T-helper 1 cell (primary cell): ENCODE measurements at places on chromosomes 1 and 21.

- no peak for DNase-seq
These were observed 119.0 kb downstream of the ROR1 start for GRCh38 chr1:63892632-63893395.

DNA sequence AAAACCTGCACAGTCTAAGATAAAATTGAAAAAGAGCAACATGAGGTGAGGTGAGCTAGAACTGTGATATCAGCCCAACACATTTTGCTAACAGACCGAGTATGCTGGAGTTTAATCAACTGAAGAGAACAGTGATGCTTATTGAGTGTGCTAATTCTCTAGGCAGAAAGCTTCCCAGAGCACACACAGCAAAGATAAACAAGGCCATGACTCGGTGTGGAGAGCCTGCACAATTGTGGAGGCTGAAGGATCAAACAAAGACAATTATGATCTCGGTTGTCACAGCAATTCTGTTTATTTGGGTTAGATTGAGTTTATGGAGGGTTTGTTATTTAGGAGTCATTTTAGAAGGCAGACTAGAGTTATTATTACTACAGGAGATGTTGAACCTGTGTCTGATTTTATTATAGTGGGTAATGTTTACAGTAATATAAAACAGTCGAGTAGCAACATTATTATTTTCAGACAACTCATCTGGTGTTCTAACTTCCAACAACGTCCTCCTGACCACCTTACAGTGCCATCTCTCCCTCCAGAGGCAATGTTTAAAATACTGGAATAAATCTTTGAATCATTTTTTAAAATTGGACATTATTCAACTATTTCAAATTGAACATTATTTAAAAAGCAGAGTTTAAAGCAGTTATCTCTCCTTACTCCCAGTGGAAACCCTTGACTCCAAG is 40.2 kb downstream of the DPT start:
- DNase-seq, result no peak

DNA sequence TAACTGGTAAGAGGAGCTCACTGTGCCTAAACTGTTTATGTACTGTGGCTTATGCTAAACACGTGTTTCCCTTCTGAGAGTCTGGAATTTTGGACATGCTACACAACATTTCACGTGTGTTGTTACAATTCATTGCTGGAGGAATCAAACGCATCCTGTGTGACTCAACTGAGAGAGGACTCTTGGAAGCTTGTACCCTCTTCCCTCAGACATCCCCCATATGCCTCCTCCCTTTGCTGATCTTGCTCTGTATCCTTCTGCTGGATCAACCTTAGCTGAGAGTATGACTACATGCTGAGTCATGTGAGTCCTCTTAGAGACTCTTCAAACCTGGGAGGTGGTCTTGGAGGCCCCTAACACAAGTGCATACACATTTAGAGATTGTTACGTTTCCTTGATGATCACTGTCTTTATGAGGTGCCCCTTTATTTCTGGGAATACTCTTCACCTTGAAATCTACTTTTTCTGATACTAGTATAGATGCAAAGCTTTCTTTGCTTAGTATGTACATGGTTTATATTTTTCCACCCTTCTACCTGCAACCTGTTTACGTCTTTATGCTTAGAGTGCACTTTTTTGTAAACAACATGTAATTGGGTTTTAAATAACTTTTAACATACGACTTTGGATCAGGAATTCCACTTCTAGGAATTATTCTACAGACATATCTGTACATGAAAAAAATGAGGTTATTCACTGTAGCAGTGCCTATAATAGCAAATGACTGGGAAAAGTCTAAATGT is 8.7 kb downstream of the NPHP4 start:
- no peak for DNase-seq

GRCh38 chr1:59520827-59521418 is 224.0 kb downstream of the FGGY start:
- DNase-seq, result no peak

- peak; percentile 54 for DNase-seq
These were observed at the start of gene NADK for GRCh38 chr1:1777950-1778662. TSS of gene NADK (minus strand) at chr1:1778470. CDS start at chr1:1765406, 13,064 bp downstream.

GRCh38 chr1:11307852-11308251 is 34.9 kb downstream of the UBIAD1 start:
- no peak for DNase-seq

DNA sequence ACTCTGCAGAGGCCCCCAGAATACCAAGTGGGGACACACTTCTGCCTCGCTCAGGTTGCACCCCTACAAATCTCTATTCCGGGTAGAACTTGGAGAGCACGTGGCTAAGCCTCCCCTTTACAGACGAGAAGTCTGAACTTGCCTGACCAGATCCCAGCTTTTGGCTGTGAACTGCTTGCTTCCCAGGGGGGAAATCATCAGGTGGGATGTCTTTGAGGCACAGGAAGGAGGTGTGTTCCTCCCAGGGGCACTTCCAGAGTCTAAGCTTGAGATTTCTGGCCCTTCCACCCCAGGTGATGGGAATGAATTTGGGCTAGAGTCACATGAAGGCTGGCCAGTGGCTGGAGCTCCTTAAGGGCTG is 1.3 kb upstream of the S100A3 start:
- no peak for DNase-seq
